ENCODE measurements at places on chromosomes 7 and 10.

GRCh38 chr7:47458057-47458456 is 123.9 kb downstream of the TNS3 start:
- no peak for DNase-seq

- no peak for DNase-seq
Observed at GRCh38 chr7:20226860-20227259, 9.7 kb upstream of the MACC1 start.

DNA sequence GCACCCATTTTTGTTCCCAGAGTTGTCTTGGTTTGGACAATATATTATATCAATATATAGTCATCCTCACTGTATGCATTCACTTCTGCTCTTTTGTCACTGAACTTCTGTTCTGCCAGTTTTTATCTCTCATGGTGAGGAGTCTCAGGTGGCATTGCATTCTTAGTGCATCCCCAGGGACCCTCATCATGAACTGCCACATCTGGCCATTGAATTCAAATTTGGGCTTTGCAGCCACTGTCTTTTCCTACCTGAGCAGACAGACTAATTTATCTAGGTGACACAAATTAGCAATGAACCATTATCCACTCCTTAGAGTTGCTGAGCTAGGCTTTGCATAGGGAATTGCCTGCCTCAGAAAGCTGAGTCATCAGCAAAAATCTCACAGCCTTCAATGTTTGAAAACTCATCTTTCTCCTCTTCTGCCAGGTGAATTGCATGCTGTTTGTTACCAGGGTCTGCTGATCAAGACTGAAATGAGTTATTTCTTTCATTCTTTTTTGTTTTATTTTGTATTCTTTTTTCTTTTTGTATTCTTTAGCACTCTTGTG is 316.8 kb upstream of the MTPN start:
- DNase-seq, result no peak

GRCh38 chr10:29181936-29182335 is 106.9 kb upstream of the LYZL1 start:
- no peak for DNase-seq

GRCh38 chr7:18861514-18862118 is 255.8 kb downstream of the TWIST1 start:
- no peak for DNase-seq

DNA sequence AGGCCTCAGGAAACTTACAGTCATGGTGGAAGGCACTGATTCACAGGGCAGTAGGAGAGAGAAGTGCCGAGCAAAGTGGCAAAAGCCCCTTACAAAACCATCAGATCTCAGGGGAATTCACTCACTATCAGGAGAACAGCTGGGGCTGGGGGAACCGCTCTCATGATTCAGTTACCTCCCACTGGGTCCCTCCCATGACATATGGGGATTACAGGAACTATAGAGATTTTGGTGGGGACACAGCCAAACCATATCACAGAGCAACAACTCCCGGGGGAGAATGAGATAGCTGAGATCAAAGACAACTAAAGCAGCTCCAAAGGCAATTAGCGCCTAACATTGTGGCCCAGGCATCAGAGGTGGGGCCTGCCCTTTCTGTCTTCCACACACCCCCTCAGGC is 85.4 kb upstream of the VOPP1 start:
- no peak for DNase-seq
